Fibroblast of pulmonary artery (primary cell): ENCODE measurements at places on chromosomes 3 and 15.

DNA sequence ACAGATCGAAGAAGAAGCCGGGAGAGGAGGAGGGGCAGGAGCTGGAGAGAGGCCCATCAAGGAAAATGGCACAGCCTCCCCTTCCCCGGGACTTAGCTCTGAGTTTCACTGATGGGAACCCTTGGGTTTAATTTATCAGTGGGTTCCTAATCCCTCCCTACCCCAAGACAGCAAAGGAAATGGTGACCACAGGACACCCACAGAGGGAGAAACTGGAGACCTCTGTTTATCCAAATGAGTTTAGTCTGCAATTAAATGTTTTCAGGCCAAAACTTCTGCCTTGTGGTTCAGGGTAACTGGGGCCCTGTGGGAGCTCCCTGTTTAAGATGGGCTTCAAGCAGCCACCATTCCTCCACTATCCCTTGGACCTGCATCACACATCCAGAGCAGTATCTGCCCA lies 190.8 kb upstream of the TOPAZ1 start:
- no peak for DNase-seq

- DNase-seq, result no peak
Observed at GRCh38 chr3:120370463-120370862, 21.3 kb upstream of the LRRC58 start.

DNA sequence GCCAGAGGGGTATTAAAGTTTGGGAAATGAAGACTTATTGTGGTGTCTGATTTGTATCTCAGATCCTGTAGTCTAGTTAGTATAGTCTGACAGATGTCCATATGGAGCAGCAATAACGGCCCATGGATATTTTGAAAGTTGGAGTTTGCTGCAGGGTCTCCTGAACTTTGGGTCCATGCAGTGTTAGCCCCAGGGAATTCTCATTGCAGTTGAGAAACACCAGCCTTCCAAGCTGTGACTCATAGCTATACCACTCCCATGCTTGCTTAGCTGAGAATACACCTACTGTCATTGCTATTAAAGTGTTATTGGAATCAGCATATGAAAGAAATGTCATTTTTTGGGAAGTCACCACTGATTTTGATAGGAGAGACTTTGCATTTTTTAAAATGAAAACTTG lies 29.2 kb downstream of the TMOD2 start:
- peak; percentile 20 for DNase-seq

DNA sequence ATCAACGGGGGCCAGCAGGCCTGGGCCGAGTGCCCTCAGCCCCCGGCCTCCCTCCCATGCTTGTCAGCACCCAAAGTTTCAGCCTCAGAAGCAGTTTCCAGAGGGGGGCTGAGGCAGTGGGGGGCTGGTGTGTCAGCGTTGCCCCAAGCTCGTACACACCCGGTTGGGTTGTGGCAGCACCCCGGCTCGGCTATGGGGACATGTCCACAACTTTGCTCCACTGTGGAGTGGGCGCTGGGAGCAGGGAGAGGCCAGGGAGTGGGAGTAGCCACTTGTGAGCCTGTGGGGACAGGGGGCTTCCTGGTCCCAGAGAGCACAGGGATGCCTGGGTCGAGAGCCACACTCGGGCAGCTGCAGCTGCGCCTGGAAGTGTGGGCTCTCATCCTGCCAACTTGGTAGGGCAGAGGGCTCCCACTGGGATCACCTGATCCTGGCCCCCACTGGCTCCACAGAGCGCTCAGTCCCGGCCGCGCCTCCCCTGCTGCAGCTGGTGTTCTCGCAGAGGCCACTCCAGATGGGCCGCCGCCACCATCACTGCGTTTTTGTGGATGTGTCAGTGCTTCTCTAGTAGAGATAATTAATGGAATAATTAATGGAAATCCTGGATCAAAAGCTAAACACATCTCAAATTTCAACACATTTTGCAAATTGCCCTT lies 75.1 kb downstream of the NR1D2 start:
- DNase-seq, result no peak

DNA sequence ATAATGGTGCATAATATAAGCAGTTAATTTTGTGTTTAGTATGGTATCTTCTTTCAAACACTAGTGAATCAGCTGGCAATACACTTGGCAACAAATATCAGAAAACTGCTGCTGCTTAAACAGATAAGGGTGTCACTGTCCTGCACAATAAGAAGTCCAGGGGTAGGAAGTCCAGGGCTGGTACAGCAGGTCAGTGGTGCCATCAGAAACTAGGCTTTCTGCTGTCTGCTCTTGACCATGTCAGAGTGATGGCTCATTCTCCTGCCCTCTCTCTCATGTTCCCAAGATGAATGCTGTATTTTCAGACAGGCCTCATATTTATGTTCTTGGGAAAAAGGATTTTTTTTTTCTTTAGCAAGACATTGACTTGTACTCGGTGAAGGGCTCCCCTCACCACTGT lies 9.2 kb upstream of the GRK7 start:
- no peak for DNase-seq

- no peak for DNase-seq
Observed at GRCh38 chr3:195999896-196000295, 82.0 kb downstream of the TFRC start.

- no peak for DNase-seq
Observed at GRCh38 chr3:178079966-178080365, 456.3 kb upstream of the KCNMB2 start.

DNA sequence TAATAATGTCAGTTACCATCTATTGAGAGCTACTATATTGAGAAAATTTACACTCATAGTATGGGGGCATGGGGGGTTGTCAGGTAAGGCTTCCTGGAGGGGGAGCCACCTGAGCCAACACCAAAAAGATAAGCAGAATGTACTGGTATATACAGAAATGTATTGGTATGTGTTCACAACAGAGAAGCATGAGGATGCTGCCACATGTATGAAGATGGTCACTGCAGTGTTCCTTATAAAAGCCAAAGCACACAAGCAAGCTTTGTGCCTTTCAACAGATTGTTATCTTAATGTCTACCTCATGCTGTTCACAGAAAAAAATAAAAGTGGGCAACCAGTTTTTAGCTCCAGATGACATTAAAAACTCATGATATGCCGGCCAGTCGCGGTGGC lies 149.0 kb downstream of the MAGI1 start:
- DNase-seq, result no peak

DNA sequence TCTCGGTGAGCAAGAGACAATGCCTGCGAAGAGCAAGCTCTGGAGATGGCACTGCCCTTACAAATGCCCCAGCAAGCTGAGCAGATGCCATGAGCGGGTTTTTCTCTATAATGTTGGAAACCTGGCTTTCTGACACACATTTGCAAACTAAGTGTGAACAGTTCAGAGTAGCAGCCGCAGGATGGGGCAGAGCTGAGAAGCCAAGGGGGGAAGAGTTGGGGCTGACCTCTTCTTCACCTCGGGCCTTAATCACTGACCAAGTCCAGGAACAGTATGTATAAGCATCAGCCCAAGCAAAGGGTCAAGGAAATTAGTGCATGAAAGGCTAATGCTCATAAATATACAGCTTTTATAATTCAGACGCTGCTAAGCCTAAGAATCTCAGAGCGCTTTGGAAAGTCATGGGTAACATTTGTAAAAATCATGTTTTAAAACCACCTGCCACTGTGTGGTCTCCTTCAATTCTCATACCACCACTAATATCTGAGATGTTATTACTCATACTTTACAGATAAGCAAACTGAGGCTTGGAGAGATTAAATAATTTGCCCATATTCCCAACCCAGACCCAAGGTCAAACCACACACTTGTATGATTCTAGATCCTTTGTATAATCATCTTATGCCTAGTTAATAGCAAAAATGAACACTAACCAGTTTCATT lies 603.4 kb downstream of the FOXP1 start:
- no peak for DNase-seq

DNA sequence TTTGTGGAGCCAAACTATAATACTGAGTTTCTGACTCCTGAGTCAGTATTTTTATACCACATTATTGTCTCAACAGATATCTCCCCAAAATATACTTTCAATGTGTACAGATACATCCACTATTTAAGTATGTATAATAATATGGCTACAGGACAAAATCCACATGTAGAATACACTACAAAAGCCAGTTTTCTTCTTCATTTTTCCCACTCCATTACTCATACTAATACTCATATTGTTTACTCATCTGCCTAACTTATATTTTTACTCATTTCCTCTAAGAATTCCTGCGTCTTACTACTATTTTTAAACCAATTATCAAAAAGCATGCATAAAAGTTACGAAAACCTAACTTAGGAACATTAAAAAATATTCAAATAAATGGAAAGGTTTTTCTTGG lies 440.8 kb downstream of the ZNF385D start:
- no peak for DNase-seq

- no peak for DNase-seq
Observed at GRCh38 chr3:127025456-127025855, 42.5 kb downstream of the PLXNA1 start.

- no peak for DNase-seq
Observed at GRCh38 chr15:91499774-91500383, 353.6 kb upstream of the SLCO3A1 start.

GRCh38 chr15:31400222-31400927 lies 73.7 kb downstream of the KLF13 start:
- DNase-seq, result no peak

DNA sequence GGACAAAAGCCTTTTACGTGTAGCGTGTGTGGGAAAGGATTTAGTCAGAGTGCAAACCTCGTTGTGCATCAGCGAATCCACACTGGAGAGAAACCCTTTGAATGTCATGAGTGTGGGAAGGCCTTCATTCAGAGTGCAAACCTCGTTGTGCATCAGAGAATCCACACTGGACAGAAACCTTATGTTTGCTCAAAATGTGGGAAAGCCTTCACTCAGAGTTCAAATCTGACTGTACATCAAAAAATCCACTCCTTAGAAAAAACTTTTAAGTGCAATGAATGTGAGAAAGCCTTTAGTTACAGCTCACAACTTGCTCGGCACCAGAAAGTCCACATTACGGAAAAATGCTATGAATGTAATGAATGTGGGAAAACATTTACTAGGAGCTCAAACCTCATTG lies 10.5 kb downstream of the ZNF35 start:
- DNase-seq, result no peak

DNA sequence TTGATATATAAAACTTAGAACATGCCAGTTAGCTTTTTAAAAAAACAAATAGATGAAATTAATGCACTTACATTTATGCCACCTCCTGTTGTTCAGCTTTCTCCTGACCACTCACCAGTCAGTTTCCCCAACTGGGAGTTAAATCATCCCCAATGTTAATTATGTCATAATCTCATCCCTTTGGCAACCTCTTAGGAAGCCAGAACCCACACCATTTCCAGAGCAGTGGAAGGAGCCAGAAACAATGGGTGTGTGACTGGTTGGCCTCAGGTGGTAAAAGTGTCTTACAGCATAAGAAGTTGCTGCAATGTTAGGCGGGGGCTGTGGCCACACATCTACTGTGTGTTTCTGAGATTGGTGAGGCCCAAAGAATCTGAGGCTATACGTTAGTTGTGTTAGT lies 46.5 kb upstream of the MITF start:
- DNase-seq, result no peak

- no peak for DNase-seq
Observed at GRCh38 chr3:52240886-52241370, 2.0 kb upstream of the TWF2 start.
